ENCODE measurements at places on chromosomes 2 and 18.

GRCh38 chr18:42298759-42299675 is 344.0 kb downstream of the PIK3C3 start:
- DNase-seq: peak; percentile 77

GRCh38 chr2:232942831-232943230 is 70.2 kb downstream of the NGEF start:
- DNase-seq: no peak

GRCh38 chr18:5969355-5969988 is 74.2 kb upstream of the TMEM200C start:
- DNase-seq: no peak

DNA sequence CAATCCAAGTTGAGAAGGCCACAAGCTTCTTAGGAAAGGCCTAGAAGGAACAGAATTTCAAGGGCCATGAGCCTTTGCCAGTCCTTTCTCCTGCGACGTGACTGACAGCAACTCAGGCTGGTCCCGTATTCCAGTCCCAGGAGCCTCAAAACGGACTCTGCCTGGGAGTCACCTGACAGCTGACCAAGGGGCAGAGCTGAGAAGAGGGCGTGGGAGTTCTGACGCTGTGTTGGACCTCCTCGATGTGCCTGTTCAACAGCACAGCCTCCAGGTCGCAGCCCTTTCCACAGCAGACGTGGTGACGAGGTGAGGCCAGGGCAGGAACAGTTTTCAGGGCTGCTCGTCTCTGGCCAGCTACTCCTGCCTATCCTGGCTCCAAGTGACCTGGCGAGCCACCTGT is 37.6 kb downstream of the CENPO start:
- DNase-seq: no peak

- DNase-seq: no peak
Measured at GRCh38 chr2:158715357-158715756, 79.8 kb upstream of the DAPL1 start.

DNA sequence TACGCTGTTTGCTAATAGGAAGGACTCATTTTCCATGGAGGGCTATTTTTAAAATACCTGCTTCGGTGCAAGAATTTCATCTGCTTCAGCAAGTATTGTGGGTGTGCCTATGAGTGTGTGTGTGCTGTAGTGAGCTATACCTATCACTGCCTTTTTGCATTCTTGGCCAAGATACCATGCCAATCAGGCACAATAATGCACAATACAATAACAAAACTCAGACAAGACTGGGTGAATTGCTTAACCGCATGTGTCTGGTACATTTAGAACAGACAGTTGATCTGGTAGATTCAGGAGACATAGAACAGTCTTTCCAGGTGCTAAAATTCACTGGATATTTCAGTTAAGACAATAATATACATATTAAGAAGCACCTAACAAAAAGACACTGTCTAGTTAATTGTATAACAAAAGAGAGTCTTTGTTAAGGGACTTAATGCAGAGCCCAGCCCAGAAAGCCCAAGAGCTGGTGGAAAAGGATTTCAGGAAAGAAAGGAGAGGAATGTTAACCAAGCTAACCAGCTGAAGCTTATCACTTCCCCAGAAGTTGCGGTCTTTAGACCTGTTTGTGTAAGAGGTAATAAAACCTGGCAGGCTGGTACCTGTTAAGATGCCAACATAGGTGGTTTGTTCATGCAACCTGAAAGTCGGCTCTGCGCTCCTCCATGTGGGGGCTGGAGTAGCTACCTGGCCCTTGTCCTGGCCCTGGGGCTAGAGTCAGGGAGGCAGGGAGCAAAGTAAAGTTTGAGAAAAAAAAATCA is 153.3 kb upstream of the RBMS1 start:
- no peak for DNase-seq

DNA sequence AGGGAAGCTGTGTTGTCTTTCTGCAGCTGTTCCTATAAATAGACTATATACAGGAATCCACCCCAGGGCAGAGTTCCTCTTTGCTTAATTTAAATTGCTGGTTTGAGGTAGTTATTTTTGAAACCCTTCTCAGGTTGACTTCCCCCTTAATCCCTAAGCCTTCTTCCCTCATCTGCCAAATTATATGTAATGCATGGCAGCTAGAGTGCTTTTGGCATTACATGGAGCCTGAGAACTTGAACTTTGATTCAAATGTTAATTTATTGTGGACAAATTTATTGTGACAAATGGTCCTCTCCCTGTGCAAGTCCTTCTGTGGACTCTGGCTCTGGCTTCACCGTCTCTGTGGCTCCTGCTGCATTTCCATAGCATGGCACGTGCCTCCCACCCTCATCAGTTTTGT is 29.2 kb downstream of the MYO1B start:
- DNase-seq: no peak

GRCh38 chr2:152420936-152421335 is 86.0 kb downstream of the FMNL2 start:
- DNase-seq: no peak

DNA sequence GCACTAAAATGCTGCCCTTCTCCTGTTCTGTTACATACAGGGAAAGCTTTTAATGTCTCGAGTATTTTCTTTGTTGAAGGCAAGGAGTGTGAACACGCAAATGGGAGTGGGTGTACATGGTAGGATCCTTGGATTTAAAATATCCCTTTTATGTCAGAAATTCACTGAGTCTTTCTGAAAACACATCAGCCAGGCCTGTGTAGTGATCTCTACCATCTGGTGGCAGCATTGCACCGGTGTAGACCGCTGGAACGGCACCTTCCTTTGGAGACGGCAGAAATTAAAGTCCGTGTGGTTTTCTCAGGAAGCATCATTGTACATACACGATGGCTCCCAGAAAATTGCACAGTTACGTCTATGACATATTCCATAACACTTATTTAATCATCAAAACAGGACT is 515.8 kb downstream of the GALR1 start:
- DNase-seq: peak; percentile 14

- DNase-seq: peak; percentile 60
Measured at GRCh38 chr2:23926290-23926749, 603 bp downstream of the ATAD2B start.

DNA sequence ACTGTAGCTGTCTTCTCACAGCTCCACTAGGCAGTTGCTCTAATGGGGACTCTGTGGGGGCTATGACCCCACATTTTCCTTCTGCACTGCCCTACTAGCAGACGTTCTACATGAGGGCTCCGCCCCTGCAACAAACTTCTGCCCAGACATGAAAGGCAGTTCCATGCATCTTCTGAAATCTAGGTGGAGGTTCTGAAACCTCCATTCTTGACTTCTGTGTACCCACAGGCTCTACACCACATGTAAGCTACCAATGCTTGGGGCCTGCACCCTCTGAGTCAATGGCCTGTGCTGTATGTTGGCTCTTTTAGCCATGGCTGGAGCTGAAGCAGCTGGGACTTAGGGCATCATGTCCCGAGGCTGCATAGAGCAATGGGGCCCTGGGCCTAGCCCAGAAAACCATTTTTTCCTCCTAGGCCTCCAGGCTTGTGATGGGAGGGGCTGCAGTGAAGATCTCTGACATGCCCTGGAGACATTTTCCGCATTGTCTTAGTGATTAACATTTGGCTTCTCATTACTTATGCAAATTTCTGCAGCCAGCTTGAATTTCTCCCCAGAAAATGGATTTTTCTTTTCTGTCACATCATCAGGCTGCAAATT is 123.0 kb downstream of the MYCN start:
- no peak for DNase-seq

GRCh38 chr2:55019526-55020258 is 30.6 kb downstream of the RTN4 start:
- no peak for DNase-seq

DNA sequence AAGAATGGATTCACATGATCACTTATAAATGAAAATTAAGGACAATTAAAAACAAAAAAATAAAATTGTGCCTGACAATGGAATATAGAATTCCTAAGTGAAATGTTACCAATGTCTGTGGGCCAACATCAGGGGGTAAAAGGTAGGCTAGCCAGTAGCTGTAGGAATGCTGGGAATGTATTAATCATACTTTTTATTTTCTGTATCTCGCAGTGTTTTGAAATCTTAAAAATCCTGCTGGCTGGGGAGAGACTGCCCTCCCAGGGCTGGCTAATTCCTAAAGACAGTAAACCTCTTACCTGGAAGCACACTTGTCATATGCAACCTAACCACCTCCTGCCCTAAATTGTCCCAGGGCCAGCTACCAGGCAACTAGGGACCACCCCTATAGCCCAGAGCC is 69.8 kb downstream of the REV1 start:
- DNase-seq: no peak

DNA sequence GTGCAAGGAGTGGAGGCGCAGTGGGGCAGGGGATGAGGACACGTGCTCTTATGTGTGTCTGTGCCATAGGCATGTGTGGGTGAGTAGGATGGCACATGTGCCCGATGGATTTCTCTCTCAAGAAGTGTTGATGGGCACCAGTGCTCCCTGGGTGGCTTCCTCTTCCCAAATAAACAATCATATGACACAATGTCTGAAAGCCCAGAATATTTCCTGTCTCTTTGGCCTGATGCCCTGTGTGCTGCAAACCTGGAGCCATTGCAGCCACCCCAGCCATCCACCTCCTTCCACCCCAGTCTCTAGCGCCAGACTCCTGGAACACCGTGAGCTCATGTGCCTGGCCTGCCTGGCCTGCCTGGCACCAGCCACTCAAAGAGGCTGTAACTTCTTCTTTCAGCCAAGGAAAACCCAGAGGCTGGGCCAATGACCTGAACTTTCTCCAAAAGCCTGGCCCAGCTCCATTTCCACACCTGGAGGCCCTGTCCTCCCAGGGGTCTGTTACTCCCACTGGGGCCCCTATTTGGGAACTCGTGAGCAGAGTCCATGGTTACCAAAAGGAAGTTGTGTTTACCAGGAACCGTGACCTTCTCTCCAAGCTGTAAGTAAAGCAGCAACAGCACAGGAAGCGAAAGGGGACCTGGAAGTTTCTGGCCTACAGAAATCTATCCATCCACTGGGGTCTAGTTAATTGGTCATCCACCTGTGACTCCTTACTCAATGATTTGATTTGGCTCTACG is 9.5 kb upstream of the ZBTB7C start:
- DNase-seq: no peak

- no peak for DNase-seq
Measured at GRCh38 chr2:229408356-229408755, 137.3 kb upstream of the PID1 start.

DNA sequence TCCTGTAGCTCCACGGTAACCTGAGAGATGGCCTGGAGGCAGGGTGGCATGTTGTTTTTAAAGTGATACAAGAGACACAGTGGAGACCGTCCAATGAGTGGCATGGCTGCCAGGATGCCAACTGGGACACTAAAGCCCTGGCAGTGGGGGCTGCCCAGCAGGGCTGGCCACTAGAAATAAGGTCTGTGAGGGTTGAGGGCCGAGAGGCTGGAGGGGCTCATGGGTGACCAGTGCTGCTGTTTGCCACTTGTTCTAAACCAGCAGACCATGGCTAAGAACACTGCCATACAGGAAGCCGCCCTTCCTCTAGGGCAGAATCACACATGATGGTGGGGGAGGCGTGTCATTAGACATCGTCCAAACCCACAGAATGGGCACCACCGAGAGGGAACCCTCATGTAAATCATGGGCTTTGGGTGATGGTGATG is 71.9 kb downstream of the ALPK2 start:
- no peak for DNase-seq

GRCh38 chr18:22844628-22845027 is 88.5 kb upstream of the RBBP8 start:
- no peak for DNase-seq

DNA sequence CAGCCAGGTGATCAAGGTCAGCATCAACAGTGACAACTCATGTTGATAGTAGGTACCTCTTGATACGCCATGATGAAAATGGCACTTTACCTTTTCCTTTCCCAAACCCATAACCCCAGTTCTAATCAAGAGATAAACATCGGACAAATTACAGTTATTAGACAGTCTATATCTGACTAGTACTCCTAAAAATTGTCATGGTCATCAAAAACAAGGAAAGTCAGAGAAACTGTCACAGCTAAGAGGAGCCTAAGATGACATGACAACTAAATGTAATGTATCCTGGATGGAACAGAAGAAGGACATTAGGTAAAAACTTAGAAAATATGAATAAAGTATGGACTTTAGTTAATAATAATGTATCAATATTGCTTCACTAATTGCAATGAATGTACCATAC is 97.1 kb upstream of the DNMT3A start:
- DNase-seq: no peak

GRCh38 chr2:45014016-45014702 is 4.9 kb upstream of the SIX2 start:
- DNase-seq: no peak

DNA sequence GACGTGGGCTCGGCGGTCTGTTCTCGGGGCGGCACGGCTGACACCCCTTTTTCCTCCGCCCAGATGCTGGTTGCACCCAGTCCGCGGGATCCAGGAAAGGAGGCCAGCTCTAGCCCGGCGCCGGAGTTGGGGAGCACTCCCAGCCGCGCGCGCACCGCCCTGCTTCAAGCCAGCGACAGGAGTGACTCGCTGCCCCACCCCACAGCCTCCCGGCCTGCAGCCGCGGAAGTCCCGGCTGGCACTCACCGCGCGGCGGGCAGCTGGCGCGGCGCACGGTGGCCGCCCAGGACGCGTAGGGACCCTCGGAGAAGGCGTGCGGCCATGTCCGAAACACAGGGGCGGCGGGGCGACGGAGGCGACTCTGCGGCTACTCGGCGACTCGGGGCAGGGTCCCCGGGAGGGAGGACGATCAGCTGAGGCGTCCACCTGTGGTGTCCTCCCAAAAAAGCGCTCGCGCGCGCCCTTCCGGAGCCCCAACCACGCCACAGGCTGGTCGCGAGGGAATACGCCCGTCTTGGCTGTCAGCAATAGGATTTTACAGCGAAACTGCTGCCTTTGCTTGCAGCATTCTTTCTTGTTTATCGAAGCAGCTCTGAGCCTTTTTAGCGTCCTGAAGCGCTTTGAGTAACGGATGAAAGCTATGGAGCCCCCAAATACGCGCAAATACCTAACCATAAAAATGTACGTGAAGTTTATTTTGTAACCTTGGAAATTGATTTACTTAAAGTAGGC is at the start of gene ACADL:
Gene ACADL, minus strand, starts transcription at position 507 of the 732 bp plus-strand sequence. Its CDS starts 184 bp downstream, at position 323.
- DNase-seq: no peak

DNA sequence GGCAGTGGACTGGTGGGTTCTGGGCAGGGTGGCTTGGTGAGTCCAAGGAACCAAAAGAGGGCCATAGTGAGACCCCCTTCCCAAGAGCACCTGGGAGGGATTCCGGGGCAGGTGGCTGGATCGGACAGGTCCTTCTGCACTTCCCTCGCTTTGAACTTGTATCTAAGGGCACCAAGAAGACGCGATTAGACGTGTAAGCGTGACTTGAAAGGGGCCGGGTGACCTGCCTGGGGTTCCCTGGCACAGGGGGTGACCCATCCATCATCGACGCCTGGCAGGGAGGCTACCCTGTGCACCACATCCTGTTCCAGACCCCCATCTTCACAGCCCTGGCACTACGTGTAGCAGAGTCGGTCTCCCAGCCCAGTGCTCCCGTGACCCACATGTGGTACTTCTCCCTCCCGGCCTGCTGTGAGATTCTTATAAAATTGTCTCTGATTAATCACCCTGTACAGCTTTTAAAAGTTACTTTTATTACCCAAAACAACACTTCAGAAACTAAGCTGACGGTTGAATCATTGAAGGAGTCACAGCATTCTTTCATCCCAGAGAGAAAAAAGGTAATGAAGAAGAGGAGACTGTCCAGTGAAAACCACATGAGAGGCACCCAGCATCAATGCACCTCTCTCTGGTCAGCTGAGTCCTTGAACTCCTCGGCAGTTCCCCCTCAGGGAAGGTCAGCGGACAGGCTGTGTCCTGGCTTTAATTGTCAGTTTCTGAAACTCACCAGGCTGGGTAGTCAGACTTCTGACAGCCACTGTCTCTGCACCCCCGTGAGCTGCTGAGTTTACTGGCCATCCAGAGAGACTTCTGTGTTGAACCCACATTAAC is 13.0 kb downstream of the SH3BP4 start:
- no peak for DNase-seq

Data from occipital lobe (tissue), 3 donors.